ENCODE measurements at places on chromosomes 4 and X. TPM values are rescaled to one million over a fixed set of nuclear protein-coding genes. Genes with fewer than 3 reads are reported as not detected.

AFM gene
- total RNA-seq = not detected

GRCh38 chrX:43224496-43224895 lies 431.6 kb upstream of the MAOA start:
- no peak for ATAC-seq

NDNF gene
- total RNA-seq = 5.3 TPM

ARL9 gene
- total RNA-seq = not detected

DNA sequence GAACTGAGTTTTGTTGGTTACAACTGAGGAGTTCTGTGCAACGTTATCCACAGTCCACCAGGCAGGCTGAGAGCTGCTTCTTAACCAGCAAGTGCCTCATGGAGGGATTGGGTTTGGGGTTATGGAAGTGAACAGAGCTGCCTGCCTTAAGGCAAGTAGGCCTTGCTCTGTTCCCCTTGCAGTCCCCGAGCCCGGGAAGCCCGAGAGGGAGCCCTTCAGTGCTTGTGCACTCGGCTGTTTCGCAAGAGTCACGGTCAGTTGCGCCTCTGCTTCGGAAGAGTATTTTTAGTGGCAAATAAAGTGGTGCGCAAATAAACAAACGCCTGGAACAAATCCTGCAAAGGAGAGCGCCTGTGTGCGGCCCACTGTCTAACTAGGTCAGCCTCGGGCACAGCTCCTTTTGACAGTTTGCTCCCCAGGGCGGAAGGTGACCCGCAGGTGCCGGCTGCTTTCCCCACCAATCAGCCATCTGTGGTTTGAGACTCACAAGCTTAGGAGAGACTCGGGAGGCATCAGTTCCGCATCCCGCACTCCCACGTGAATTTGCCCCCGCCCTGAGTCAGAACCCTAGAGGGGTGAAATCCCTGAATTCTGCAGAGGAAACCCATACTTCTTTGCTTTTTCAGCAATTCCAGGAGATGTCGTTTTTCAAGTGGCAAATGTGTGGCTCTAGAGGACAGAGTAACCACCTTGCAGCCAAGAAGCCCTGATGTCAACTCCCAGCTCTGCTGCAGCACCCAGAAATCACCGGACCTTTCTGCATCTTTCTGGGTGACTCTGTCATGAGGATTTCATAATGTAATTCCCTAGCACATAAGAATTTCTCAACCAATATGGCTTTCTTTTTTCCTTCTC lies 56.8 kb downstream of the LGI2 start:
- peak; percentile 26 for ATAC-seq

DNA sequence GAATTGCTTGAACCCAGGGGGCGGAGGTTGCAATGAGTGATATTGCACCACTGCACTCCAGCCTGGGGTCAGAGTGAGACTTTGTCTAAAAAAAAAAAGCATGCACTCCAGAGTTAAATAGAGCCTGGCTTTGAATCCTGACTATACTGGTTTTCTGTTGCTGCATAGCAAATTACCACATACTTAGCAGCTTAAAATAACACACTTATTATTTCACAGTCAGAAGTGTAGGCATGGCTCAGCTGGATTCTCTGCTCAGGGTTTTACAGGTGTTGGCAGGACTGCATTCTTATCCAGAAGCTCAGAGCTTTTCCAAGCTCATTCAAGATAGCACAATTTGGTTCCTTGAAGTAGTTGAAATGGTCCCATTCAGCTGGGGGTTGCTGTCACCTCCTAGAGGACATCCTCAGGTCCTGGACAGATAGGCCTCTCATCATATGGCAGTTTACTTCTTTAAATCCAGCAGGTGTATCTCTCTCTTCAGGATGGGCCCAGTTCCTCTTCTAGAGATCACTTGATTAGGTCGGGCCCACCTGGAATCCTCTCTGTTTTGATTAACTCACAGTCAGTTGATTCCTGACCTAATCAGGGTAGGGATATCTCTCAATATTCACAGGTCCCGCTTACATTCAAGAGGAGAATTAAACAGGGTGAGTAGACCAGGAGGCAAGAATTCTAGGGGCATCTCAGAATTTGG lies 26.8 kb downstream of the DOCK11 start:
- ATAC-seq = no peak

DNA sequence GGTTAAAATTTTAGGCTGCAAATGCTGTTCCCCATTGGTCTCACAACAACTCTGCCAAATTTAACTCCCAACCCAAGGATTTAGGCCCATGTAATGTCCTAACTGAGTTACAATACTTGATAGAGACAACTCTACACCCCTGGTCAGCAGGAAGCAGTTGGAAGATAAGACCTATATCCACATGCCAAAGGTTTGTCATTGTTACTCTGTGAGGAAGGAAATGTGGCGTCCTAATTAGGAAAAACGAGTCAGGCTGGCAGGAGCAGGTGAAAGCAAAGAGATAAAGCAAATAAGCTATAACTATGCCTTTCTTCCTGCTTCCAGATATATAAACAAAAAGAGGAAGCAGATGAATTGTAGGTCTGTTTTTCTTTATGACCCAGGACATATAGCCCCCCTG lies 69.1 kb downstream of the SPIN4 start:
- no peak for ATAC-seq

GRCh38 chr4:28373601-28374000 lies 1513.0 kb downstream of the STIM2 start:
- ATAC-seq = no peak

SPANXC gene
- not detected for total RNA-seq

- no peak for ATAC-seq
Observed at GRCh38 chr4:170259631-170260153, 169.9 kb upstream of the AADAT start.

GRCh38 chrX:37000140-37000539 lies 8.0 kb upstream of the FAM47C start:
- no peak for ATAC-seq

GRCh38 chr4:47837908-47838294 lies at the start of gene CORIN:
Gene CORIN, minus strand, starts transcription at chr4:47838067. Its CDS starts 118 bp downstream, at chr4:47837949.
- ATAC-seq = no peak

DNA sequence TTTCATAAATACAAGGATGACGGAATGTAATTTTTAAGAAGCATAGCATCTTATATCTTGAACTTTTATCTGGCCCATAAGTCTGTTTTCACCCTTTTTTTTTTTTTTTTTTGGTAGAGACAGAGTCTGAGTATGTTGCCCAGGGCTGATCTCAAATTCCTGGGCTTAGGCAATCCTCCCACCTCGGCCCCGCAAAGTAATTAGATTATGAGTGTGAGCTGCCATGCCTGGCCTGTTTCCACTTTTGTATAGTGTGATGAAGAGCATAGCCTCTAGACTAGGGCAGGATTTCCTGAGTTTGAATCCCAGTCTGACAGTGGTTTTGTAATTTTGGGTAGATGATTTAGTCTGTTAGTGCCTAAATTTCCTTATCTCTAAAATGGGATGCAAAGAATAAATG lies 11.0 kb downstream of the STIM2 start:
- ATAC-seq = no peak

- ATAC-seq = no peak
Observed at GRCh38 chr4:2560167-2560566, 23.7 kb downstream of the FAM193A start.

- no peak for ATAC-seq
Observed at GRCh38 chr4:17722356-17722700, 59.1 kb downstream of the FAM184B start.

GRCh38 chr4:78926826-78927225 lies 12.4 kb downstream of the PAQR3 start:
- no peak for ATAC-seq

NAAA gene
- total RNA-seq = 36.2 TPM

DNA sequence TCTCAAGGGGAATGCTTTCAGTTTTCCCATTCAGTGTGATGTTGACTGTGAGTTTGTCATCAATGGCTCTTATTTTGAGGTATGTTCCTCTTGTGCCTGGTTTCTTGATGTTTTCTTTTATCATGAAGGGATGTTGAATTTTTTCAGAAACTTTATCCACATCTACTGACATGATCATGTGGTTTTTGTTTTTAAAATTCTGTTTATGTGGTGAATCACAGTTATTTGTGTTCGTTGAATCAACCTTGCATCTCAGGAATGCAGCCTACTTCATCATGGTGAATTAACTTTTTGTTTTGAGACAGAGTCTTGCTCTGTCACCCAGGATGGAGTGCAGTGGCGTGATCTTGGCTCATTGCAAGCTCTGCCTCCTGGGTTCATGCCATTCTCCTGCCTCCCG lies 263.1 kb upstream of the KLF3 start:
- ATAC-seq = no peak

GRCh38 chrX:23003116-23003515 lies 3.4 kb downstream of the DDX53 start:
- ATAC-seq = no peak

GRCh38 chr4:54332542-54332941 lies 103.4 kb downstream of the PDGFRA start:
- no peak for ATAC-seq

FGF16 gene
- not detected for total RNA-seq

- ATAC-seq = peak; percentile 51
Observed at GRCh38 chr4:173264684-173265185, 69.4 kb downstream of the HMGB2 start.

CXCL11 gene
- 0.59 TPM for total RNA-seq

MAP3K15 gene
- not detected for total RNA-seq

DNA sequence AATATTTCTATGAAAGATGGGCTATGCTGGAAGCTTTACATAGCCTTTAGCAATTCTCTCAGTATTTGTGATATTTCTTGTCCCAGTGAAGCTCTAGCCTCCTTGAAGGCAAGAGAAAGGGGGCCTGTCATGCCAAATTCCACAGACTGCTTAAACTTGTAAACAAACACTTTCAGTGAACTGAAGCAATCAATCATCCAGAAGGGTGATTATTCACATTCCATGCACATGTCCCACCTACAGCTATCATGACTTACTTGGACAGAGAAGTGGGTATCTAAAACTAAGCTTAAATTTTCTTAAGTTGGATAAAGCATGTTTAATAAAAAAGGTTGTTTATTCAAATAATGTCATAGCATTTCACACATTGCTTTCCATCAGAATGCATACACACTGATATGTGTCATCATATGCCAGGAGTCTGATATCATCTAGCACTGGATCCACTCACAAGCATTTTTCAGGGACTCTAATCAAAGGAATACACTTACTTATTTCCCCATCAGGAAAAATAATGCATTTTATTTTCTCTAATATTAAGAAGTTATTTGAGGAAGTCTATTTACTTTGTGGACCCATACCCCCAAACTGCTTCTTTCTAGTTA lies 1.2 kb upstream of the FSTL5 start:
- no peak for ATAC-seq

- ATAC-seq = no peak
Observed at GRCh38 chr4:123843137-123843536, 446.5 kb downstream of the SPRY1 start.

DNA sequence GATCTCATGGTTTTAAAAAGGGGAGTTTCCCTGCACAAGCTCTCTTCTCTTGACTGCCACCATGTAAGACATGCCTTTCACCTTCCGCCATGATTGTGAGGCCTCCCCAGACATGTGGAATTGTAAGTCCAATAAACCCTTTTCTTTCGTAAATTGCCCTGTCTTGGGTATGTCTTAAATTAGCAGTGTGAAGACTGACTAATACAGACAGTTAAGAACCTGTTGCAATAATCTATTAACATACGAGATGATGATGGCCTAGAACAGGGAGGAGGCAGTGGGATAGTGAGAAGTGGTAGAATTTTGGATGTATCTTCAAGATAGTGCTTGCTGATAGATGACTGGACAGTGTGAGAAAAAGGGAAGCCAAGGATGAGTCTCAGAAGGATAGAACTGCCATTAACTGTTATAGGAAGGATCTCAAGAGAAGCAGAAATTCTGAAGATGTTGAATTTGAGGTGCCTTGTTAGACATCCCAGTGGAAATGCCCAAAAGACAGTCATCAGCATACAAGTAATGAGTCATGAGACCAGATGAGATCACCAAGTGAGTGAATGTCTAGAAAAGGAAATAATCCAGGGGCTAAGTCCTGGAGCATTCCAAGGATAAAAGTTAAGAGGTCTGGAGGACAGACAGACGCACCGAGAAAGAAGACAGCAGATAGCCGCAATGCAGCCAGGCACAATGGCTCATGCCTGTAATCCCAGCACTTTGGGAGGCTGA lies 38.8 kb upstream of the UGDH start:
- ATAC-seq = no peak

GRCh38 chr4:47913861-47914219 lies 543 bp downstream of the NFXL1 start:
- ATAC-seq = peak; percentile 3

GRCh38 chrX:151695583-151696340 lies 504 bp downstream of the PRRG3 start:
- no peak for ATAC-seq

DNA sequence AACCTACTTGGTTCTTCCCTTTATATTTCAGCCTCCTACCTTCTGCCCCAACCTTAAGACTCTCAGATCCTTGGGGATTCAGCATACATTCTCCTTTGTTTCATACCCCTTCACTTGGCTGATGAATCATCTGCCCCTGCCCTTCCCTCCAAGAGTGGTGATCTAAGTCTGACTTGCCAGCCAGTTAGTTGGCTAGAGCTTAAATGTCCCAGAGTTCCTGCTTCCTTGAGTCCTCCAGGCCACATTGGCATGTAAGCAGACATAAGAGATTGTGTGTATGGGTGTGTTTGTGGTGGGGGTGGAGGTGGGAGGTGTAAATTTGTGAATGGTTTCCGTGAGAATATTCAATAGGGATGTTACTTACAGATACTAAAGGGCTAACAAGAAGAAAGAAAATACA lies 3.7 kb upstream of the TEX13D start:
- no peak for ATAC-seq

- ATAC-seq = no peak
Observed at GRCh38 chr4:8179771-8180170, 19.3 kb upstream of the SH3TC1 start.

GRCh38 chr4:147518846-147519767 lies 38.2 kb downstream of the EDNRA start:
- ATAC-seq = no peak

GRCh38 chr4:65467068-65467680 lies 203.1 kb downstream of the EPHA5 start:
- ATAC-seq = no peak

ADH6 gene
- total RNA-seq = not detected

DNA sequence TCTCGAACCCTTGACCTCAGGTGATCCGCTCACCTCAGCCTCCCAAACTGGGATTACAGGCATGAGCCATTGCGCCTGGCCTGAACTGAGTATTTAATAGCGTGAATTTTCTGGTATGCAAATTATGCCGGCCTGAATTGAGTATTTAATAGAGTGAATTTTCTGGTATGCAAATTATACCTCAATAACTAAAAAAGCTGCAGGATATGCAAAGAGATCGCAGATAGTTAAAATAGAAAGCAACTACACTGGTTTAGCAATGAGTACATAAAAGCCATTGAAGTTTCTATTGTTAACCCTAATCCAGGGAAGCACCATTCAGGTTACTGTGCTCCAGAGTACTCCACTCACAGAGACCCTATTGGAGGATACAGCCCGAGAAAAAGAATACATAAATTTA lies 22.8 kb downstream of the FBXW7 start:
- no peak for ATAC-seq

DNA sequence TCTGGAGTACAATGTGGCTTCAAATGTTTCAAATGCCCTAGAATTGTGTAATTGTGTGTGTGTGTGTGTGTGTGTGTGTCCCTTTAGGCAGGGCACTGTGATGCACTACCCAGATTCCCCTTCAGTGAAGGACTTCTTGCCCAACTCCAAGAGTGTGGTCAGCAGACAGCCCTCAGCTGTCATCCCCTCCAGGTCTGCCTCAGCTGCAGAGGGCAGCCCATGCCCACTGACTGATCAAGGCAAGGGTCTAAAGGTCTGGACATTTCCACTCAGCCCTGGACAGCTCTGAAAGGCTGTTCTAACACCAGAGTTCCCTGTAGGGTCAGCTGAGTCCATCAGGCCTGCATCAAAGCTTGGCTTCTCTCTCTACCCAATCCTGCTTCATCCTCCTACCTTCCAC lies 83.9 kb upstream of the USP9X start:
- ATAC-seq = no peak
